CD4-positive, alpha-beta T cell treated with Interleukin-6 for 4 hours (primary cell): ENCODE measurements at places on chromosomes 11 and 22.

- DNase-seq: no peak
These were observed 33.5 kb upstream of the TXNRD2 start for GRCh38 chr22:19974935-19975706.

DNA sequence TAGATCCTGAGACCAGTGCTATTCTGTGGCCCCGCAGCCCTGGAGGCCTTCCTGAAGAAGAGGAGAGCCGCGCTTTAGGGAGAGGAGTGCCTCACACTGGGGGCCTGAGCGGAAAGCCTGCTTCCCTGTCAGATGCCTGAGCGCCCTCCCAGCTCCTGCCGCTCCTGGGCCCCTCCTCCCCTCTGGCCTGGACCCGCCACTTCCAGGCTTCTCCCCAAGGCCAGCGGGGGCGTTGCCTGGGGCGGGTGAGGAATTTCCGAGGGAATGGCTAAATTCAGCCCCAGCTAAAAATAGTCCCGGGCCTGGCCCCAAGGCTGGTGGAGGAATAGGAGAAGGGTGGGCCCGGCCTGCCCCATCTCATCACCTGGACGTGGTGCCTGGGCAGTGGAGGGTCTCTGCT is 15.4 kb downstream of the ARHGEF17 start:
- no peak for DNase-seq

- DNase-seq: no peak
These were observed 288.7 kb upstream of the CTSC start for GRCh38 chr11:88626216-88626615.

DNA sequence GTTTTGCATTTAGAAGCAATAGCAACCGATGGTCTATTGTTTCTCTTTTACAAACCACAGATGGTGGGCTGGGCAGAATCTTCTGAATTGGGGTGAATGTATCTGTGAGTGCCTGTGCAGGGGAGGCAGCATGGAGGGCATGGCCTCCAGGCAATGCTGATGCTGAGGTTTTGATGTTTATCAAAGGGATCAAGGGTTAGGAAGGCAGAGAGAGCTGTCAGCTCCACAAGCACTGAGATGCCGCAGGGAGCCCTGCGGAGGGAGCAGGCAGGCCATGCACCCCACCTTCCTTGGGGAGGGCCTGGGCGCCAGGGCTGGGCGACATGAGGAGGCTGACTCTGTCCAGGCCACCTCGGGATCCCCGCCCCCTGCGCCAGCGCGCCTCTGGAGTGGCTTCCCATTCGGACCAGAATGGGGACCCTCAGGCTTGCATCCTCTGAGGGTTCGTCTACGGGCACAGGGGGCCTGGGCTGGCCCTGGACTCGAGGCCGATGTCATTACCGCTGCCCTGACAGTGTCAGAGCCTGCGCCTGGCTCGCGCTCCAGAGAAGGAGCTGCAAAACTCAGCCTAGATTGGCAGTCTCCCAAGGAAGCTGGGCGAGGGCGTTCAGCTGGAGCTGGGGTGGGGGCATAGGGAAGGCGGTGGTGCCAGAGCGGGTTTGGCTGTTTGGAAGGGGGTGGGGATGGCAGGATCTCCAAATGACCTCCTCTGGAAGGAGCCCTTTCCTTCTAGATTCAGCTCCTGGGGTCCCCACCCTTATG is 13.9 kb upstream of the TH start:
- no peak for DNase-seq

DNA sequence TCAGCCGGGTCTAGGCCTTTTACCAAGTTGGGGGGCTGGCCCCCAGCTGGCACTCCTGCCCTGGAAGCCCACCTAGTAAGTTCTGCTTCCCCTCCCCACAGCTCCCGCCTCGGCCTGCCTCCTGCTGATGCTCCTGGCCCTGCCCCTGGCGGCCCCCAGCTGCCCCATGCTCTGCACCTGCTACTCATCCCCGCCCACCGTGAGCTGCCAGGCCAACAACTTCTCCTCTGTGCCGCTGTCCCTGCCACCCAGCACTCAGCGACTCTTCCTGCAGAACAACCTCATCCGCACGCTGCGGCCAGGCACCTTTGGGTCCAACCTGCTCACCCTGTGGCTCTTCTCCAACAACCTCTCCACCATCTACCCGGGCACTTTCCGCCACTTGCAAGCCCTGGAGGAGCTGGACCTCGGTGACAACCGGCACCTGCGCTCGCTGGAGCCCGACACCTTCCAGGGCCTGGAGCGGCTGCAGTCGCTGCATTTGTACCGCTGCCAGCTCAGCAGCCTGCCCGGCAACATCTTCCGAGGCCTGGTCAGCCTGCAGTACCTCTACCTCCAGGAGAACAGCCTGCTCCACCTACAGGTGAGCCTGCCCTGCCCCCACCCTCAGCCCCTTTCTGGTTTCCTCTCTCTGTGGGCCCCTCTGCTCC is 7.3 kb downstream of the RTN4RL2 start:
- no peak for DNase-seq

DNA sequence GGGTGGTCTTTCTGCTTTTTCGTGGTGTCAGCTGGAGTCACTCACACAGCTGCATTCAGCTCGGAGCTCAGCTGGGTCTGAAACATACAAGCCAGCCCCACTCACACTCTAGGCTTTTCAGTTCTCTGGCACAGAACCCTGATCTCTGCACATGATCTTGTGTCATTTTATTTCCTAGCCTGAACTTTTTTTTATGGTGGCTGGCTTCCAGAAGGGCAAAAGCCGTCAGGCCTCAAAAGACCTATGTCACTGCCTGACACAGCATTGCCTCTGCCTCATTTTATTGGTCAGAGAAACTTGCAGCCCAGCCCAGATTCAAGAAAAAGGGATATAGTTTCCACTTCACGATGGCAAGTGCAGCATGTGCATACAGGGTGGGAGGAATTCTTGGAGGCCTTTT is 117.8 kb downstream of the NTM start:
- no peak for DNase-seq

DNA sequence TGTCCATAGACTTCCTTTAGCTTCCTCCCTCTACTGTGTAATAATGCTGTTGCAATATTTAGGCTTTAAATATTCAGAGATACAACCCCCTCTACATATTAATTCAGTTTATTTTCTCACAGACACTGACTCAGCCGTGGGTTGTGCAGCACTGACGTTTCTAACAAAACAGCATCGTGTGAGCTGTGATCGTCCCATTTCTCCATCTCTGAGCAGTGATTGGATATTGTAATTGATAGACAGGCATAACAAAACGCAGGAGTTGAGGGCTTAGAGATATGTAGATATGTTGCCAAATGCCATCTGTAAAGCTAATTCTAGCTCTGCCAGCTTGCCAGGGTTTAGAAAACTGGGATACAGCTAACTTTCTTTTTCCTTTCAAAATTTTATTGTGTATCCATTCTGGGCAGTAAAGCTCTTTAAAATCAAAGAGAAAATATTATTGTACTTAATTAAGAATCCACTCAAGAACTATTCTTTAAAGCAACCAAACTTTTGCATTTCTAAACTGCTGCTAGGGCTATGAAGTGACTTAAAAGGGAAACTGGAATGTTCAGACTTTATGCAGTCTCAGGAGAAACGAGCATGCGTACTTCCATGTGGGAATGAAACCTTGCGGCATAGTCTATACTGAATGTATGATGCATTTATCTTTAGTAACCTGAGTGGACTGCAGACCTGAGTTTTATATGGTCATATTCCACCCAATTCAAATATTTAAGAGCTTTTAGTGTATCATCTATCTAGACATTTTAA is 22.7 kb downstream of the BTBD10 start:
- DNase-seq: no peak

DNA sequence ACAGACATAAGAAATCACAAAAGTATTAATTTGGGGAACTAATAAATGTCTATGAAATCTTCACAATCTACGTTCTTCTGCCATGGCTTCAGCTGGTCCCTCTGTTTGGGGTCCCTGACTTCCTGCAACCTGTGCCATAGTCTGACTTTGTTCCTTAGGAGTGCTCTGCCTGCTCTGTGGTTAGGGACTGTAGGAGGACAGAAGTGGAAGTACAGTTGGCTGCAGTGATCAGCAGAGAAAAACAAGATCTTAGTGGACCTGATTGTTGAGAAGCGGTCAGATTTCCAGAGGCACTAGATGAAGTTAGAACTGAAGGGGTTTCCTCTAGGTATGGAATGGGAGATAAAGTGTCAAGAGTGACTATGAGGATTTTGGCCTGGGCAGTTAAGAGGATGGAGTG is 80.6 kb downstream of the PPP6R3 start:
- no peak for DNase-seq

DNA sequence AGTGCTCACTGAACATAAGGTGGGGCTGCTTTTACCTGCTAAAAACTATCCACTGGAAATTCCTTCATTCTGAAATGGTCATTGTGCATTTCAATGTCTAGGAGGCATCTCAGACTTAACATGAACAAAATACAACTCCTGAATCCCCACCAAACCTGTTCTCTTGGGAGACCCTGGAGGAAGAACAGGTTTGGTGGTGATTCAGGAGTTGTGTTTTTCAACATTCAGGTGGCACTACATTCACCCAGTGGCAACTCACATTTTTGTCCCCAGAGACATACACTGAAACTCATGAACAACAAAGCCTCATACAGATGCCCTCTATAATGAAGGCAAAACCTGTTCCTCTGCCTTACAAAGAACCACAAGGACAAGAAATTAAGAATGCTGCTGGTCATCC is 64.3 kb upstream of the CYP2D6 start:
- no peak for DNase-seq

- DNase-seq: no peak
These were observed 102.7 kb upstream of the TRPC6 start for GRCh38 chr11:101686514-101686913.

DNA sequence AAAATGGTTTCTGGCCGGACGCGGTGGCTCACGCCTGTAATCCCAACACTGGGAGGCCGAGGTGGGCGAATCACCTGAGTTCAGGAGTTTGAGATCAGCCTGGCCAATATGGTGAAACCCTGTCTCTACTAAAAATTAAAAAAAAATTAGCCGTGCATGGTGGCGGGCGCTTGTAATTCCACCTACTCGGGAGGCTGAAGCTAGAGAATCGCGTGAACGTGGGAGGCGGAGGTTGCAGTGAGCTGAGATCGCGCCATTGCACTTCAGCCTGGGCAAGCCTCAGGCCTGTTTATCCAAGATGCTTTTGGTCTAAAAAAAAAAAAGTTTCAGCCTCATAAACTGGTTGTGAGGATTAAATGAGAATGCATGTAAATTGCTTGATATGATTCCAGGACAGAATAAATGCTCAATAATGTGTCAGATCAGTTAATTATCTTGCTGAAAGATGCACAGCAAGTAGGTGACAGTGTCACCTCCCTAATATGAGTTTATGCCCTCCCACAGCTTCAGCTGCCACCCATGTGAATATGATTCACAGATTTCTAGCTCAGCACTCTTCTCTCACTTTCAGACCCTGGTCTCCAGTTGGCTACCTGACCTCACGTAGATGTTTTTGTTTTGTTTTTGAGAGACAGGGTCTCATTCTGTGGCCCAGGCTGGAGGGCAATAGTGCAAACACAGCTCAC is 1.1 kb upstream of the ALG8 start:
- DNase-seq: no peak

- DNase-seq: no peak
These were observed 14.4 kb downstream of the FBLN1 start for GRCh38 chr22:45516923-45517675.

GRCh38 chr11:85718126-85718943 is 32.3 kb upstream of the CCDC89 start:
- DNase-seq: no peak

- DNase-seq: no peak
These were observed 96.4 kb upstream of the AMOTL1 start for GRCh38 chr11:94671553-94672366.

GRCh38 chr11:66922551-66922950 is 35.6 kb downstream of the PC start:
- DNase-seq: no peak

GRCh38 chr11:129458756-129459535 is 83.3 kb downstream of the BARX2 start:
- no peak for DNase-seq

GRCh38 chr11:111604392-111605009 is 2.3 kb downstream of the SIK2 start:
- DNase-seq: no peak

DNA sequence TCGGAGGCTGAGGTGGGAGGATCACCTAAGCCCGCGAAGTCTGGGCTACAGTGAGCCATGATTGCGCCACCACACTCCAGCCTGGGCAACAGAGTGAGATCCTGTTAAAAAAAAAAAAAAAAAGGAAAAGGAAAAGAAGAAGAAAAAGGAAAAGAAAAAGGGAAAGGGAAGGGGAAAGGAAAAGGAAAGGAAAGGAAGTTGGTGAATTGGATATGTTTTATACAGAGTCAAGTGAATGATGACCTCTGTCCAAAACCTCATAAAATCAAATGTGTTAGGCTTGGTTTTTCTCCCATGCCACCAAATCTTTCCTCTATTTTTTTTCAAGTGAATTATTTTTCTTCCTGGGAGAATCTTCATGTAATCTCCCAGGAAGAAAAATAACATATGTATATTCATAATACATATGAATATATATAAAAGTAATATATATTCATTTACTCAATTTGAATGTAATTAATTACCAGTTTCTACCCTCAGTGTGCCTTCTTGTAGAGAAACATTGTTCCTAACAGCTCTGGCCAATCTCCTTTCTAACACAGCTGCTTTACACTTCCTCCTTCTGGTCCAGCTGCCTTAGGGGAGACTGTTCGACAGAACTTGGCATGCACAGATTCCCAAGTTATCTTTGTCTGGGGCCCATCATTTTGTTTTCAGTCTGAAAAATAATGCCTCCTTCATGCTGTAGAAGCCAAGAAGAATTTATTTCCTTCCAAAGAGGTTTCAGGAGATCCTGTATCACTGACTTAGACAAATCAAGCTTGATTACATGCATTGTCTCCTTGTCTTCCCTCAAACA is 111.9 kb downstream of the CCDC34 start:
- no peak for DNase-seq

- no peak for DNase-seq
These were observed 35.3 kb upstream of the POU2AF1 start for GRCh38 chr11:111414267-111414931.

DNA sequence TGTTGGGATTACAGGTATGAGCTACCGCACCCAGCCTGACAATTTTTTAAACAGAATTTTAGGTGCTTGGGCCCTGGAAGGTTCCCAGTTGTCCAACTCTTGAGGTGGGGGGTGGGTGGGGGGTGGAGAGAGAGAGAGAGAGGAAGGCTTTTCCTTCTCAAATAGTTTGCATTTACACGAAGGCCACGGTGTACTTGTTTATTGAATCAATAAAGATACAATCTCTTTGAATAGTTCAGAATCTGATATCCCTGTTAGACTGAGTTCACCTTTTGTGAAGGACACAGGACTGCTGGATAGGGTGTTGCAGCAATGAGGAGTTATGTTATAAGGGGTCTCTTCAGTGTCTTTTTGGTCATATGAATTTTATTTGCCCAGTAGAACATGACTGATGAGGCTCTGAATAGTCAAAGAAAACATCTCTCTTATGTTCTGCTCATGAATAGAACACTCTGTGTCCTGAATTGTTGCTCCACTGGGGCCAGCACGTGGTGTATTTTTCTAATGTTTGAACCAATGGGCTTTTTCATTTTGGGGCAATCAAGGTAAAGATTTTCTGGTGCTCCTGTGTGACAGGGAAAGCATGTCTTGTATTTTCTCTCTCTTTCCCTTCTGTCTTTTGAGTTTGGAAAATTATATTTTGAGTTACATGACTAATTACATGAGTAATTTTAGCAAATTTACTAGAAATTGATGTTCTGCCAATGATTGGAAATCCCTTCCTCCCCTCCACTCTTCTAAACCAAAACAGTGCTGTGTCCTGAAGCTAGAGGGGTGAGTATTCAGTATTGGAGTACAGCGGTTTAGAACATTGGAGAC is 61.7 kb downstream of the PTPRJ start:
- DNase-seq: no peak

- DNase-seq: no peak
These were observed 10.7 kb downstream of the MYO18B start for GRCh38 chr22:25752615-25753214.

- no peak for DNase-seq
These were observed 55.5 kb downstream of the FAM83F start for GRCh38 chr22:40050258-40050657.
